ENCODE measurements at places on chromosomes 5 and 9.

DNA sequence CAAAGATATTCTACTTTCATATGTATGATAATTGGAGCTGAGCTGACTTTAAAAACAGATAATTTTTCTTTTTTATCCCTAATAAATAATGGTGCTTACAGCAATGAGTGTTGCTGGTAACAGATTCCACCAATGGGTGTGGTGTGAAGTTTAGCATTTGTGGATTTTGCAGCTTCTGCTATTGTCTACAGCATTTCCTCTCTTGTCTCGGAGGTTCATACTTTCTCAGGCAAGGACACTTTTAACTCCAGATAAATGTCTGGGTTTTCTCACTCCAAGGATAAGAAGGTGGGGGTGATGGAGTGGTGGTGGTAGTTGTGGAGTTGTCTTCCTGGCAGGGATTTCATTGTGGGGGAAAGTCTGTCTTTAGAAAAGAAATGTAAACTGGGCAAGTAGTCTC, 120.0 kb upstream of the CDKN2B start:
- DNase-seq, result no peak

GRCh38 chr9:136563646-136564325, 17.9 kb upstream of the NOTCH1 start:
- DNase-seq, result no peak

- DNase-seq, result no peak
Measured at GRCh38 chr9:90340421-90340820, 302.2 kb downstream of the DIRAS2 start.

DNA sequence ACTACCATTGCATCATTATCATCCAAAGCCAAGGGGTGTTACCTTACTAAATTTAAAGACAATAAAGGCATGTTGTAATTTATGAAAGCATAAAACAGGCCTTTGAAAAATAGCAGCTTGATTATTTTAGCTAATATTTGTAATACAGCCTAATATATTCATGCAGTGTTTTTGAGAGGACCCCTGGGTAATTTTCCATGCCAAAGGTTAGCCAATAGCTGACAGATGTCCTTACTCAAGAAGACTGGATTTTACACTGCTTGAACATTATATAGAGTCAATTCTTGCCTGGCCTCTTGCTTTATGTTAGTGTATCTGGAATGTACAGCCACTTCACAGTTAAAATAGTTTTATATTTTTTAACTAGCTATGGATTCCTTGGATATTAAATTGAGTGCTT, 337.8 kb upstream of the PAPPA start:
- DNase-seq, result no peak

DNA sequence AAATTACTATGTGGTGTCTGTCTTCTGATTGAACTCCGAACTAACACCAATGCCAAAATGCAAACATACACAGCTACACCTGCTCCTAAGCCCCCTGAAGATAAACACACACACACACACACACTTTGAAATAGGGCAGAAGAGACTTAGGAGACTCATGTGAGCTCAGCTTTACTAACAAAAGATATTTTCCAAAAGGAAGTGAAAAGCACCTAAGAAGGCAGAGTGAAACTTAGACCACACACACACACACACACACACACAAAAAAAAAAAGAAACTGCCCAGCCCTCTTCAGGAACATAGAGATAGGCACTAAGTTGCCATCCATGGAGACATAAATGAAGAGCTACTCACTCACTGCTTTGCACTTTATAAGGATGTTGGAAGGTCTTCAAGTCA, 45.2 kb upstream of the APC start:
- DNase-seq, result no peak

GRCh38 chr5:132737982-132738681, 786 bp upstream of the KIF3A start:
- no peak for DNase-seq

- no peak for DNase-seq
Measured at GRCh38 chr5:2755681-2756171, 4.2 kb upstream of the IRX2 start.

DNA sequence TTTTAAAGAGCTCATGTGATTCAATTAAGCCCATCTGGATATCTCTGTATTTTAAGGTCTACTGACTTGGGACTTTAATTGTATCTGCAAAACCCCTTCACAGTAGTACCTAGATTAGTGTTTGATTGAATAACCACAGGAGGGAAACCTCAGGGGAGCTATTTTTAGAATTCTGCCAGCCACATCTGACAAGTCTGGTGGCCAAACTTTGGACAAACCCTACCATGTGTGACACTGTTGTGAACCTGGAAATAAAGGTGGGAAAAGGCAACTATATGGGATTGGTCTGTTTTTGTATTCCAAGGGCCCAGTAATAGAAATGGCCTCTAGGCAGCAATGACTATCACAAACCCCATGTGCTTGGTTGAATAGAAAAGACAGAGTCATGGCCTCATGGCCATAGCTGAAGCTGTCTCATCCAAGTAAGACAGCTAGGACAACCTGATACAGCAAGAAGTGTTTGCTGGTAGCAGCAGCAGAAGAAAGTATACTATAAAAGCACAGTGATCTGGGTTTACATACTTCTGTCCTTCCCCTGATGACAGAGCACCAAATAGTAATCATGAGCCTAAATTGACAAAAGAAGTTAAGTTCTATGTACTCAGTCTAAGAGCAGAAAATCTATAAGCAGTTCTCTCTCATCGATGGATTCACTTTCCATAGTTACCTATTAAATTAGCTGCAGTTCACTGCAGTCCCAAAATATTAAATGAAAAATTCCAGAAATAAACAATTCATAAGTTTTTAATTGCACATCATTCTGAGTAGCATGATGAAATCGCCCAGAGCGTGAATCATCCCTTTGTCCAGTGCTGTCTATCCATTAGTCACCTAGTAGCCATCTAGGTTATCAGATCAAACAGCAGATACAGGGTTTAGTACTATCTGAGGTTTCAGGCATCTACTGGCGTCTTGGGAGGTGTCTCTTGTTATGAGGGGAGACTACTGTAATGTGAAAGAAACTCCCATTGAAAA, 189.8 kb downstream of the ARHGAP26 start:
- no peak for DNase-seq

DNA sequence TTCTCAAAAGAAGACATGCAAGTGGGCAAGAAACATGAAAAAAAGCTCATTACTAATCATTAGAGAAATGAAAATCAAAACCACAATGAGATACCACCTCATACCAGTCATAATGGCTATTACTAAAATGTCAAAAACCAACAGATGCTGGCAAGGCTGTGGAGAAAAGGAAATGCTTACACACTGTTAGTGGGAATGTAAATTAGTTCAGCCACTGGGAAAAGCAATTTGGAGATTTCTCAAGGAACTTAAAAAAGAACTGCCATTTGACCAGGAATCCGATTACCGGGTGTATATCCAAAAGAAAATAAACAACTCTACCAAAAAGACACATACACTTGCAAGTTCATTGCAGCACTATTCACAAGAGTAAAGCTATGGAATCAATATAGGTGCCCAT, 595.4 kb upstream of the RIOK2 start:
- DNase-seq, result no peak

DNA sequence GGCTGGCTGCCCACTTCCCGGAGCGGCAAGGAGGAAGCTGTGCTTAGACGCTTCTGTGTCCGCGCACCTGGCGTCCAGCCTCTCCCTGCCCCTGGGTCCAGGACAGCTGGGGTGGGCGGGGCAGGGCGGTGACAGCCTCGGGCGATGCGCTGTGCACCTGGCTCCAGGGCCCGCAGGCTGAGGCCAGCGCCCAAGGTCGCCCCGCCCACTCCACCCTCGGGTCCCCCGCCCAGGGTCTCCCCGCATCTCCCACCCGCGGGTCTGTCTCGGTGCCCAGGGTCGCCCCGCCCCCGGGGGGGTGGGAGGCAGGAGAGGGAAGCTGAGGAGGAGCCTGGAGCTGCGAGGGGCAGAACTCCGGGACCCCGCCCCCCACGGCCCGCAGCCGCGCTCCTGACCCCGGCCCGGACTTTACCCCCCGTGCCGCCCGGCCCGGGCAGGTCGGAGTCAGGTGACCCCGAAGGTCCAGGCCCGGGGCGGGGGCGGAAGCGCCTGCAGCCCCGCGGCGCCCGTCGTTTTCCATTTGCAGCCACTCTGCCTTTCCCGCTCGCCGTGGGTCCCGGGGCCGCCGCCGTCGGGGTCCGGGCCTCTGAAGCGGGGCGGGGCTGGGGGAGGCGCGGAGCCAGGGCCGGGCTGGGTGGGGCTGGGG, at the start of gene ENTPD8:
Gene ENTPD8 (minus strand): TSS at position 69 of the 646 bp plus-strand sequence. CDS start 3,072 bp downstream, outside the sequence.
- no peak for DNase-seq

GRCh38 chr9:14895806-14896205, 14.4 kb downstream of the FREM1 start:
- DNase-seq, result no peak

- DNase-seq, result no peak
Measured at GRCh38 chr9:8649807-8650206, 850.2 kb upstream of the DMAC1 start.

- peak; percentile 57 for DNase-seq
Measured at GRCh38 chr5:179803651-179804554, 2.8 kb downstream of the MGAT4B start.

- no peak for DNase-seq
Measured at GRCh38 chr5:73027361-73027760, 71.5 kb downstream of the FCHO2 start.

GRCh38 chr5:124604419-124604818, 142.0 kb downstream of the ZNF608 start:
- DNase-seq, result no peak

GRCh38 chr5:154625031-154625430, 130.1 kb upstream of the LARP1 start:
- DNase-seq, result no peak

DNA sequence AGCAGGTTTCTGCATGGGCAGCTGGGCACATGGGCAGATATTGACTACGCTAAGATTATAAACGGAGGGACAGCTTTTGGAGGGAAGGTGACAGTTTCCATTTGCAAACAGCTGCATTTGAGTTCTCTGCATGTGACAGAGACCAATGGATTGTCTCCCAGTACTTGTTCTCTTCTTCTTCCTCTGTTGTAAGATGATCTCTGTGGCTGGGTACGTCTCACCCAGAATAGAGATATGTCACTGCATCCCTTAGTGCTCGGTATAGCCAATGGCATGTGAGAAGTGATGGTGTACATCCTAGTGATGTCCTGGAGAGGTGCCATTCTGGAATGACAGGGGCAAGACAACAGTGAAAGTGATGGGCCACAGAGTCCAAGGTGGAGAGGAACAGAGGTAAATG, 171.3 kb downstream of the CFAP90 start:
- no peak for DNase-seq

DNA sequence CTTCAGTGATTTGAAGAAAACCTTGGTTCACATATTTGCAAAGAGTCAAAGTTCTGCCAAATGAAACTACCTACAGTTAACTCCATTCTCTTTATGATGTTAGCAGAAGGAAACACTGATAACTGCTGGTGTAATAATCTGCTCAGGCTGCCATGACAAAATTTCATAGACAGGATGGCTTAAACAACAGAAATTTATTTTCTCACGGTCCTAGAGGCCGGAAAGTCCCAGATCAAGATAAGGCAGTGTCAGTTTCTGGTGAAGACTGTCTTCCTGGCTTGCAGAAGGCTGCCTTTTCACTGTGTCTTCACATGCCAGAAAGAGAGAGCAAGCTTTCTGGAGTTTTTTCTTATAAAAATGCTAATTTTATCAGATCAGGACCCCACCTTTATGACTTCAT, 102.4 kb upstream of the PARP8 start:
- DNase-seq, result no peak

- DNase-seq, result no peak
Measured at GRCh38 chr9:115042781-115043509, 75.0 kb downstream of the TNC start.

- peak; percentile 56 for DNase-seq
Measured at GRCh38 chr9:95167998-95168397, 149.5 kb downstream of the FANCC start.

GRCh38 chr9:16243798-16244197, 626.7 kb downstream of the BNC2 start:
- DNase-seq, result no peak

DNA sequence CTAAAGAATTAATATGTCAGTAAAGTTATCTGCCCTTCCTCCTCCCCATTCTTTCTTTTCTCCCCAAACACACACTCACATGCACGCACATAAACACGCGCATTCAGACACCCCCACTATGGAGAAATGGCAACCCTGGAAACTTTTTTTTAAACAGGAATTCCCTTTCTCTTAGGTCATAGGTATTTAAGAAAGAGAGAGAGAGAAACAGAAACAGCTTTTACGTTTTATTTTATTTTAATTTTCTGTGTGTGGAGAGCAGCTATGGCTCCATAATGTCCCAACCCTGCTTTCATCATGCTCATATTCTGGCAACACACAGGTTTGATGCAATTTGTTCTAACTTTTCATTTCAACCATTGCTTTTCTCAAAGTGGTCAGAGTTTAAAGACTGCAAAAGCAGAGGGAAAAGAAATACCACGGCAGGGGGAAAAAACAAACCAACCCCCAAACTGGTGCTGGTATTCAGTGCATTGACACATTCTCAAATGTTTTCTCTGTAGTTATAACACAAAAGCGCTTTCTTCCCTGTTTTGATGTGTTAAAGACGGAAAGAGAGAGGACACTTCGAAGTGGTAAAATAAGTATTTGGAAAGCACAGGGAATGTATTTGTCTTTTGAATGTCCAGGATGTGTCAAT, 126.0 kb upstream of the TMEM161B start:
- no peak for DNase-seq

GRCh38 chr5:21685522-21685921, 1167.6 kb downstream of the CDH12 start:
- DNase-seq, result no peak

DNA sequence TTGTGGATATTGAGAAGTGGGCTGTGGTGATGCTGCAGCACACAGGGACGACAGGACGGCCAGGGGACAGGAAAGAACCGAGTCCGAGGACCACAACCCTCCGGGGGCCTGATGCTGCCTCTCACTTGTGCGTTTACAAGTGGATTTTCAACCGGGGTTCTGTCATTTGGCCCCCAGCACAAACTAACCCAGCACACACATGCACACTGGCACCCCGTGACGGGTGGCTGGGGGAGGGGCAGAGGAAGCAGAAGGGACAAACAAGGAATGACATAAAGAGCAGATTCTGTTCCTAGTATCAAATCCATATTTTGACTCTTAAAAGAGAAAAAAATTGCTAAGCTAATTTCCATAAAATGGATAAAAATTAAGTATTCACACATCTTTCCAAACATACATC, 18.3 kb upstream of the ZFYVE16 start:
- DNase-seq, result no peak

GRCh38 chr9:6782981-6783380, 25.2 kb downstream of the KDM4C start:
- no peak for DNase-seq

DNA sequence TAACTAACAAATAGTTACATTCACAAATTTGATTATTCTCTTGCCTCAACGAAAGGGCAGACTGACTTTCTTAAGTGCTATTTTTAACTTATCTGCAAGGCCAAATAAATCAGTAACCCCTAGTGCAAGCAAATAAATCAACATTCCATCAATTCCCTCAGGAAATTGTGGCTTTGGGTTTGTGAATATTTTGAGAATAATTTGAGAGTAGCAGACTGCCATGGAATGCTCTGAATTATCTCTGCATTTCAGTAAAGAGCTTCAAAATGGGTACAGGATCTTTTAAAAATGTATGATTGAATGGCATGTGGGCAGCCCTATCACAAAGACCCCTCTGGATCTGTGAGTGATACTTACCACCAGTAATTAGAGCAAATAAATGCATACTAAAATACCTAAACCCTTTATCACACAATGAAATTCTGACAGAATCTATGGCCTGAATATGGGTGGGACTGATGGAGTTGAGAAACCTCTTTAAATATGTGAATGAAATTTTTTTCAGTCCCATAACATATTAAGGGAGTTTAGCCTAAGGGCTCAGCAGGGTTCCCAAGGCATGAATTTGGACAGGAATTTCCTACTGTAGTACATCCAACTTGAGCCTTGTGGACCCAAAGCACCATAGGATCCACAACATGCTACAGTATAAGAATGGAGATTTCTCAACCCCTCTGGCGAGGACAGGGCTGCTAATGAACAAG, 92.5 kb upstream of the ITGA2 start:
- DNase-seq, result no peak

Measured in stimulated activated CD4-positive, alpha-beta T cell treated with anti-CD3 and anti-CD28 coated beads, Interleukin-12 subunit alpha, Interleukin-12 subunit beta, amount 100 ng/mL, for 24 hours (primary cell).